MV-4-11 (cell line): ENCODE measurements at places on chromosomes 2 and 18.

DNA sequence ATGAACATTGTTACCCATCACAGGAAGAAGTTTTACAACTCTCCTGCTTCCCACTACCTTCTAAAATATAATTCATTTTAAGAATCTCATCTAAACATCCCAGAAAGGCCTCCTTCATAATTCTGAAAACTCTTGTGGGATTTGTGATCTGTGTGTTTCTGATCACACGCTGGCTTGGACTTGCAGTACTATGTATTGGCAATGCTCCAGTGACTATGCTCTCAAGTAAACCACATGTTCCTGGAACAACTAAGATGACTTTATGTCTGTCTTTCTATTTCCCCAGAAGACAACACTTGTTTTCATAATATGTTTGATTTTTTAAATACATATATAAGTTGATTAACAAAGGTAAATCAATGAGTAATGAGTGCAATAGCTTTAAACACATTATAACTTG lies 376.6 kb upstream of the NETO1 start:
- DNase-seq: no peak

GRCh38 chr2:15158100-15158499 lies 403.0 kb downstream of the NBAS start:
- no peak for DNase-seq

DNA sequence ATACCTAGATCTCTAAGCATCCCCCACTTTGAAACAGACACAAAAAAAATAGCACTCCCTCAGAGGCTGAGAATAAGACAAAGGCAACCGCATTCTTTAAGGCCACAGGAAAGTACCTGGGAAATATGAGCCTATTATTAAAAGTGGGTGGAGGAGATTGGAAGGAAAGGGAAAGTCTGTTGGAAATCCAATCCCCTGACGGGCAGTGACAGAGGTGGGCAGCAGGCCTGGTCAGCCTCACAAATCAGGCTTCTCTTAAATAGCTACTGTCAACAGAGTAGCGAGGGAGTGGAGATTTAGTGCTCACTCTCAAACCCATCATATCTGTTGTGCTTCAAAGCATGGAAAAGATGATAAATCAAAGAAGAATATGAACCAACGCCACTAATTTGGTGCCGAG lies 324.4 kb downstream of the ALK start:
- no peak for DNase-seq

DNA sequence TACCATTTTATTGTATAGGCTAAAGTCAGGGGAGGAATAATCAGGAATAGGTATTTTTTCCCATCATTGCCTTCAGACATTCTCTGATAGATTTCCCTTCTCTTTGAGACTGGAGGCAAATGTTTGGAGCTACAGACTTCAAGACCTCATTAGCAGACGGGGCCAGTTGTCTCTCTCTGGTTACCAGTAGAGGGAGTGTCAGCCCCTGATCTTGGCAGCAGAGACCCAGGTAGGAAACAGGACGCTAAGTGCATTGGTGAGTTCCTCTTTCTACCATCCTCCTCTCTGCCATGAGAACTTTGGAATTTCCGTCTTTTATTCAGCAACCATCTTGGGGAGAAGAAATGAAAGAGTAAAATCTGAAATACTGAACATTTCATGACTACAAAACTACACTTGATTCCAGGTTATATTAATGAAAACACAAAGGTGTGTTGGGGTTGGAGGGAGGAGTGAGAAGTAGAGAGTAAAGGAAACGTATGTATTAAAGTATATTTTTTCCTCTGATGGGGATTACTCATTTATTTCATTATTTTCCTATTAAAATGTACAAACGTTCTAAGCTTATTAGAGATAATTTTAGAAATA lies 186.2 kb upstream of the GCFC2 start:
- DNase-seq: peak; percentile 48

DNA sequence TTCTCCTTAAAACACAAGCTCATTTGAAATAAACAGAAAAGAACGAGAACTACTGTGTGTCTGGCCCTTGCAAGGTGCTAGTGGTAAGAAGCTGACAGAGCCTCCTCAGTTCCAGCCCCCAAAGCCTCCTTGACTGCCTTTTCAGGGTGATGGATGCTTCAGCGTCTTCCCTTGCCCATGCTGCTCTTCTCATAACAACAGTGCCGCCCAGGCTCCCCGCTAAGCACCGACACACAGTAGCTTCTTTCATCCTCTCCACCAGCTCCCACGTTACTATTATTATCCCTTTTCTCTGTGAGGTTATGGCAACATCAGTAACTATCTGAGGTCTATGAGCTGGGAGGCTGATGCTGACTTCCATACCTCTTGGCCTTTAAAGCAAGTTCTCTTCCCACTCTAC lies 418.6 kb downstream of the TSN start:
- DNase-seq: no peak

DNA sequence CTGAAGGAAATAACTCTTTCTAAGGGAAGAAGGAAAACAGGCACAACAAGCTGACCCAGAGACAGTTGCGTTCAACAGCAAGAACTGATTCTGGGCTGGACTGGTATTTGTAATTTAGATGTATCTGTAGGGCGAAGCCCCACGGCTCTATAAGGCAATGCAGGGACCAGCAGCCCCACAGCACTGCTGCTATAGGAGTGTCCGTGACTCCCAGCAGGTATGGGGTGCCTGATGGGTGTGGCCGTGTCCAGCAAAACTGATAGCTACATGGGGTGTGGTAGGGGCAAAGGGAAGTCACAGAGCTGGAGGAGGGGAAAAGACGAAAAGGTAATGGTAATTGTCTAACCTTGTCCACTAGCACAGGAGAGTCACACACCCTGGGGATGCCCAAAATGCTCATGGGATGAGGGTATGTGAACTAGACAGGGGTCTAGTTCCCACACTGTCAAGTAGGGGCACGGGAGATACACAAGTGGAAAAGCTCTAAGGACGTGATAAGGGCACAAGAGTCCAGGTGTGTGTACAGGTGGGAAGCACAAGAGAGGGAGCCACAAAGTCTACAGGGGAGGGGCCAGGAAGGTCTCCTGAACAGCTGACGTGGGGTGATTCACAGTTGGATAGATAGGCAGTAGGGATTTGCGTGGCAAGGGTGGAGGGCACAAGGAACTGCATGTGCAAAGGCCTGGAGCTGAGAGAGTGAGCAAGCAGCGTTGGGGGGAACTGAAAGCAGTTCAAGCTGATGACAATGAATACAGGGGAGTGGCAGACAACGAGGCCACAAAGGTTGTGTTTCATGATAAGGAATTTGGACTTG lies 48.5 kb upstream of the ASPRV1 start:
- DNase-seq: peak; percentile 84

GRCh38 chr2:197674591-197674990 lies 796 bp downstream of the RFTN2 start:
- no peak for DNase-seq
